ENCODE measurements at places on chromosomes 4 and X.

DNA sequence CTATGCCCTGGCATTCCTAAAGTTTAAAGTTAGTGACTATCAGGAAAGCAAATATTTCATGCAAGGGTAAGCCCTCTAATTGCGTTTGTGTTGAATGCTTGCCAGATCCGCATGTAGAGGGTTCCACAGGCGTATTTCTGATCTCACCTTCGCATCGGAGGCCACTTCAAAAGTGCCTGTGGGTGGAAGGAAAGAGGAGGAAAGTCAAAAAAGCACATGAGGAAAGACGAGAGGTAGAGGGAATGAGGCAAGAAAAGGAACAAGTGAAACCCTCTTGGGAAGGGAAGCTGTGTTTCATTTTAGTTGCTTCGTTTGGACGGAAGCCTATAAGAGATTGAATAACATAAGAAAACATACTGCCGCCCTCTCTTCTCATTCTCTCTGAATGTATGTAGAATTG, 628.8 kb downstream of the SPRY1 start:
- no peak for DNase-seq

DNA sequence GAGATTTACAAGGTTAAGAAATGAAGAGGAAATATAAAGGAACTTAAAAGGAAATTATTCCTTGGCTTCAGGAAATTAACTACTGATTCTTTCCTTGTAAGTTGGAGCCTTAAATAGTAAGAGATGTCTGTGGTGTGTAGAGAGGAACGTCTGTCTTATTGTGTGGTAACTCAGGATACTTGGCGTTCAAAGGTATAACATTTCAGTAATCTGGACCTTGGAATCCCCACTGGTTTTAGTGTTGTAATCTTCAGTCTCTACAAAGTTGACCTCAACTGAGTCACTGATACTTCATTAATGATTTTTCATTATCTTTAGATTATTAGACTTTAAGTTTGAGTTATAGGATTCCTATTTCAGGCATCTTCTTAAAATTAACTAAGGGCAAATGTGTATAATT, 79.1 kb upstream of the LSM6 start:
- DNase-seq: no peak

DNA sequence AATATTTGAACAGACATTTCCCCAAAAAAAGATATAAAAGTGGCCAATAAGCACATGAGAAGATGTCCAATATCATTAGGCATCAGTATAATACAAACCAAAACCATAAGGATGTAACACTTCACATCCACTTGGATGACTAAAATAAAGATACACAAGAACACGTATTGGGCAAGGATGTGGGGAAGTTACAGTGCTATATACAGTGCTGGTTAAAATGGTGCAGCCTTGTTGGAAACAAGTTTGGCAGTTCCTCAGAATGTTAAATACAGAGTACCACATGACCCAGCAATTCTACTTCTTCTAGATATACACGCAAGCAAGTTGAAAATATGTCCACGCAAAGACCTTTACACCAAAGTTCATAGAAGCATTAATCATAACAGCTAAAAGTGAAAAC, 58.9 kb downstream of the HAUS3 start:
- DNase-seq: peak; percentile 80

DNA sequence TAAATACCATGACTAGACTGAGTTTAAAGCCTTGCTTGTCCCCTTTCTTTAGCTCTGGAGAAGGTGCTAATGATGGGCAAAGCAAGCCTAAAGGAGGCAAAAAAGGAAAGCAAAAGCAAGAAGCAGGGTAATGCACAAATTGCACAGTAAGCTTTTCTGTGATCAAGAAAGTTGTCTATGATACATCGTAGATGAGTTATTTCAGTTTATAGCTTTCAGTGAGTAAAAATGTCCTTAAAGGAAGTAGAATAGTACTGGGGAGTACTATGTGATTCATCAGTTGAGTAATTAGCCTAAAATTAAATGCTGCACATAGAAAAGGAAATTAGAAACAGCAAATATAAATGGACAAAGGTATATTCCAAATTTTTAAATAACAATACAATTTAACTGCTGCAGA, 50.2 kb upstream of the PDE5A start:
- DNase-seq: no peak

DNA sequence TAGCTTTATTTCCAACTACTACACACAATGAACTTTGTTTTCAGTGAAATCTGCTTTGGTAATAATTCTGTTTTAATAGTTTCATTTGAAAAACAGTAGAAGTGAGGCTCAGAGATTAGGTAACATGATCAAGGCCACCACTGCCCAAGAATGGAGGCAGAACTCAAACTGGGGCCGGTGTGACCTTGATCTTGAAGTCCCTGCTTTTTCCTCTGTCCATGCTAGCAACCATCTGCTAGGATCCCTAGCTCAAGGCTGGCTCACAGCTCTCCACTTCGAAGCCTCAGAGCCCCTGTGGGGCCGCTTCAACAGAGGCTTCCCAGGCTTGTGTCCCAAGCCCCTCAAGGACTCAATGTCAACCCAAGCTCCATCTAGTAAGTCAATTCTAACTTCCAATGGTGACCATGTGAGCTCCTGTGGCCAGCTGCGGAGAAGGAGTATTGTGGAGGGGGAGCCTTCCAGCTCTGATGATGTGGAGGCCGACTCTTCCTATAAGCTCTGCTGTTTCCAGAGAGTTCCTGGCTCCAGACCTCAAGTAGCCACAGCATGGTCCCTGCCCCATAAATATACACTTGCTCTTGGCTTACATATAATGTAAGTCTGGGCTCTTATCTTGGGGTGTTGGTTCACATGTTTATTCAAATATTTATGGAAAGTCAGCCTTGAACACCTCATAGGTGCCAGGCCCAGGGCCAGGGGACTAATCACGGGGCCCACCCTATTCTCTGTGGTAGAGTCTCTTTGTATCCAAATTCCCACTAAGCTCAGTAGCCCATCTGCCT, 14.9 kb downstream of the ELF4 start:
- DNase-seq: no peak

GRCh38 chr4:112348488-112349158, 51.5 kb downstream of the ALPK1 start:
- DNase-seq: peak; percentile 35

- no peak for DNase-seq
Measured at GRCh38 chrX:153029162-153029561, 27.1 kb upstream of the PNMA3 start.

GRCh38 chr4:87030755-87031441, 96.1 kb downstream of the AFF1 start:
- DNase-seq: no peak

DNA sequence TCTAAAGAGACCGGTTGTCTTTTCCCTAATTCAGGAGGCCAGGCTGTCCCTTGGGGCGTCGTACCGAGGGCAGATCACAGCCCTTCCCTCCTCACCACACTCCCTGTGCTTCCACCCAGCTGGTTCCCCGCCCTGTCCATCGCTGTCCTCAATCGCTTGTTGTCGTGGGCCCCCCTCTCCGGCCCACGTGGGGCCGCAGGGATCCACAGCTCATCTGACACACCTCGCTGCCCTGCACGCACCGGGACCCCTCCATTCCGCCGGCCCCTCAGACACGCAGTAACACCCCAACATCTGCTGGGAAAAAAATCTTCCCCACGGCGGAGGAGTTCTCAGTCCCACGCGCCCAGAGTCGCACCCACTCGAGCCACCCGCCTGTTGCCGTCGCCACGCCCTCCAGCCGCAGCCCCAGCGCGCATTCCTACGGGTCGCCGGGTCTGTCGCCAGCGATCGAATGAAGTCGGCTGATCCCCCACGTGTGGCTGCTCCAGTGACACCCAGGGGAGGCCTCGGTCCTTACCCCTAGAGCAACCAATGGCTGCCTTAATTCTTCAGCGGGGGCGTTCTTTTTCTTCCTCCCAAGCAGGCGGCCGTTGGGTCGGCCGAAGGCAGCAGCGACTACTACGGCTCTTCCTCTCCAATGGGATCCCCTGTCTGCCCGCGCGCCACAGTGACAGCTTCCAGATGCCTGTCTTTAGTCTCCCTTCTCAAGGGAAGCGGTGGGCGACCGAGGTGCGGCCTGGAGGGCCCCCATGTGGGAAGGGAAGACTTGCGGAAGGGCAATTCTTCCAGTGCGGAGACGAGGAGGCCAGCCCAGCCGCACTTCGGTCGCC, 893 bp upstream of the SEPTIN11 start:
- DNase-seq: peak; percentile 73

- DNase-seq: no peak
Measured at GRCh38 chr4:3491681-3492405, 28.7 kb downstream of the DOK7 start.

GRCh38 chr4:40933272-40934053, 183.7 kb downstream of the NSUN7 start:
- peak; percentile 39 for DNase-seq

- DNase-seq: no peak
Measured at GRCh38 chrX:115388879-115389278, 99.4 kb downstream of the LUZP4 start.

- no peak for DNase-seq
Measured at GRCh38 chrX:4670606-4671005, 957.2 kb upstream of the PRKX start.

GRCh38 chr4:2484993-2485392, 16.1 kb downstream of the RNF4 start:
- DNase-seq: peak; percentile 97

- no peak for DNase-seq
Measured at GRCh38 chr4:14929669-14930068, 72.6 kb upstream of the CPEB2 start.

- DNase-seq: no peak
Measured at GRCh38 chr4:78293821-78294301, 236.7 kb downstream of the FRAS1 start.

GRCh38 chr4:44996276-44996845, 270.0 kb upstream of the GNPDA2 start:
- no peak for DNase-seq

DNA sequence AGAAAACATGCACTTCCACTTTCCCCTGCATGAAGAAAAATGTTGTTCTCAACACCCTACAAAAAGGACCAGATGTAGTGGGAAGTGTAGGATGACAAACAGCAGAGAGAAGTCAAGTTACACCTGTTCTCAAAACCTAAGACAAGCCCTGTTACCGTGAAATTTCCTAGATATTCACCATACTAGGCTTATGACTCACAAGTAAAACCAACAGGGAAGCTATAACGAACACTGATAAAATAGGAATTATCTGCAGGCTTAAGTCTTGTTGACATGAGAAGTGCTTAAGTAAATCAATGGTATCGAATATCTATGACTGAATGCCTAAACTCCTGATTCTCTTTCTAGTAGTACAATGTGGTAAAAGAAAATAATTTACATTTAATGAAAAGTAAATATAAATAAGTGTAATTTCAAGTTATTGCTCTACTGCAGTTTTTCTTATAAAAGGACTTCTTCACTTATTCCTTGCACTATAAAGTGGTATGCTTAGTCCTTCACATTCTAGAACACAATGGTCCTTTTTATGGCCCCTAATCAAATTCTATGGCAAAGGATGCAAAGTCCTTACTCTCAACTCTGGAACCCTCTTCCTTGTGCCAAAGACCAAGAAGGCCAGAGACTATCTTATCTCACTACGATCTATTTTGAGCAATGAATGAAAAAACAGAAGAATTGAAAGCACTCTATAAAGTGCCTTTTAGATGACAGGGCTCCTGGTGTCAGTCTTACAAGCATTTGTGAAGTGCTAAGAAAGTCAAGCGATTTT, 19.6 kb downstream of the AP1S2 start:
- DNase-seq: no peak

Data from MV-4-11 (cell line).